ENCODE measurements at places on chromosomes 2 and 18.

DNA sequence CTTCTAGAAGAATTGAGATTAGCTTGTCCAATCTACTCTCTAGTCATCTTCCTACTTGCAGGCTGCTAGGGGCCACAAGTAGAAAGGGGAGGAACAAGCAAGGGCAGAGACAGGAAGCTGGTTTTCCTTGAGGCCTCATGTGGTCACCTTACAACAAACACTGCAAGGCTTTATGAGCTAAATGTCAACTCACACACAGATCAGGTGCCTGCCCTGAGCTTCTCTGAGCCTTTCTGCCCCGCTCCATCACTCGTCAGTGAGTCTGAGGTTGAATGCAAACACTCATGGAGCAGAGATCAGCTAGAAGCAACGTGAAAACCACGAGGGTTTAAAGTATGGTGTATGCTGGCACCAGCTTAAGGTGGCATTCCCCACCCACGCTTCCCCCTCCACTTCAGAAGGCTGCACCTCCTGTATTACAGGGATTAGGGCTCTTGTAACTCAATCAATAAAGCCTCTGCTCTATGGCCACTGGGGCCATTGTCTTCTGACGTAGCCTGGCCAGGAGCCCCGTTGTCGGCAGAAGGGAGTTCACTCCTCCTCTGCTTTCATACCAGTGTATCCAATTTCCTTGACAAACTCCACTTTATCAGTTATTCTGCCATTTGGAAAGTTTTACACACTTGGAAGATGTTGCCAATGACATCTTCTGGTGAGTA lies 5.4 kb upstream of the CRYGC start:
- DNase-seq, result peak; percentile 16

GRCh38 chr18:59145055-59145454 lies 5.4 kb downstream of the SEC11C start:
- DNase-seq, result no peak

GRCh38 chr18:2559249-2559648 lies 12.1 kb downstream of the METTL4 start:
- DNase-seq, result no peak

GRCh38 chr2:195850764-195851163 lies 193.7 kb downstream of the SLC39A10 start:
- DNase-seq, result no peak

- peak; percentile 82 for DNase-seq
Measured at GRCh38 chr2:170816504-170817092, at the start of gene GAD1. Gene GAD1, plus strand, starts transcription at chr2:170816887. Its CDS starts 1,705 bp downstream, at chr2:170818592.

GRCh38 chr2:137829251-137829650 lies 135.0 kb upstream of the HNMT start:
- DNase-seq, result no peak

DNA sequence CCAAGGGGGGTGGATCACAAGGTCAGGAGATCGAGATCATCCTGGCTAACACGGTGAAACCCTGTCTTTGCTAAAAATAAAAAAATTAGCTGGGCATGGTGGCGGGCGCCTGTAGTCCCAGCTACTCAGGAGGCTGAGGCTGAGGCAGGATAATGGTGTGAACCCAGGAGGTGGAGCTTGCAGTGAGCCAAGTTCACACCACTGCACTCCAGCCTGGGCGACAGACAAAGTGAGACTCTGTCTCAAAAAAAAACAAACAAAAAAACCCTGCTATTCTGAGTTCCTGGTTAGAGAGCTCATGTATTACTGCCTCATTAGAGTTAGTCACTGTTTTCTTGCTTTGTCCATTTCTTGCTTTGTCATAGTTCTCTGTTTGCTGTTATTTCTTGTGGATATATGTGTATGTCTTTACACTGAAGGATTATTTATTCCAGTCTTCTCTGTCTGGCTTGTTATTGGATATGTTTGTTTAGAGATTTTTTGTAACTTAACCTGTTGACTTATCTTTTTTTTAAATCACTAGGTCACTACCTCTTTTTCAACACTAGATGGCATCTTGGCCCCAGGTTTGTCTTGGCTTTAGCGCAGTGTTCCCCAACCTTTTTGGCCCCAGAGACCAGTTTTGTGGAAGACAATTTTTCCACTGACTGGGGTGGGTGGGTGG lies 17.0 kb downstream of the TTLL4 start:
- DNase-seq, result no peak

GRCh38 chr2:177211169-177211568 lies 1.4 kb upstream of the HNRNPA3 start:
- no peak for DNase-seq
